ENCODE measurements at places on chromosomes 7 and 10.

DNA sequence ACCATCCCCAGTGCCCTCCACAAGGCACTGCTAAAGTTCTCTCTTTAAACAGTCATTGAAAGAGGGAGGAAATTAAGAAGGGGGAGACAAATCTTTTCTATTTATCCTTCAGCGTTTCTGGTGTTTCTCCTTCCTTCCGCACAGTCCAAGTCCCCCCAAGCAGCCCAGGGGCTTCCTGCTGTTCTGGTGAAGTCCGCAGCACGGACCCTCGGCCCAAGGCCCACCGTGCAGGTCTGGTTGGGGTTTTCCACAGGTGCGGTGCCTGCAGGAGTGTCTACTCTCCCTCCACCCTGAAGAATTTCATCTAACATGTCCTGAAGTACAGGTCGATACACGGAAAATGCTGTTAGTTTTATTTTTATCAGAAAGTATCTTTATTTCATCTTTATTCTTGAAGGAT, 34.1 kb upstream of the KNDC1 start:
- DNase-seq: no peak

DNA sequence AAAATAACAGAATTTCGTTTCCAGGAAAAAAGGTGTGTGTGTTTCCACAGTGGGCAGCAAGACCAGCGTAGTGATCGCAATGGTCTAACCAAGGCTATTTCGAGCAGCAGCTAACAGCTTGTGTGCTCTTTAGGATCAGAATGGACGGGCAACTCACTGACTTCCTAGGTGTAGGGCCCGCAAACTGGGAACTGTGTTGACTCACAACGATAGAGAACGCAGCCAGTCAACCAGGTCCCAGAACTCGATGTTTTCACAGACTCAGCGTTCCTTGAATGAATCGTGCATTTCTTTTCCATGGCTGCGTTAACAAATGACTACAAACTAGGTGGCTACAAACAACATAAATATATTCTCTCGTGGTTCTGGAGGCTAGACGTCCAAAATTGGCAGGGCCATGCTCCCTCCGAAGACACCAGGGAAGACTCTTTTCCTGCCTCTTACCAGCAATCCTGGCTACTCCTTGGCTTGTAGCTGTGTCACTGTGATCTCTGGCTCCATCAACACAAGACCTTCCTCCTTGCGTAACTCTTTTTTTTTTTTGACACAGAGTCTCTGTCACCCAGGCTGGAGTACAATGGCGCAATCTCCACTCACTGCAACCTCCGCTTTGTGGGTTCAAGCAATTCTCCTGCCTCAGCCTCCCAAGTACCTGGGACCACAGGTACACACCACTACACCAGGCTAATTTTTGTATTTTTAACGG, 39.1 kb downstream of the PODXL start:
- no peak for DNase-seq

DNA sequence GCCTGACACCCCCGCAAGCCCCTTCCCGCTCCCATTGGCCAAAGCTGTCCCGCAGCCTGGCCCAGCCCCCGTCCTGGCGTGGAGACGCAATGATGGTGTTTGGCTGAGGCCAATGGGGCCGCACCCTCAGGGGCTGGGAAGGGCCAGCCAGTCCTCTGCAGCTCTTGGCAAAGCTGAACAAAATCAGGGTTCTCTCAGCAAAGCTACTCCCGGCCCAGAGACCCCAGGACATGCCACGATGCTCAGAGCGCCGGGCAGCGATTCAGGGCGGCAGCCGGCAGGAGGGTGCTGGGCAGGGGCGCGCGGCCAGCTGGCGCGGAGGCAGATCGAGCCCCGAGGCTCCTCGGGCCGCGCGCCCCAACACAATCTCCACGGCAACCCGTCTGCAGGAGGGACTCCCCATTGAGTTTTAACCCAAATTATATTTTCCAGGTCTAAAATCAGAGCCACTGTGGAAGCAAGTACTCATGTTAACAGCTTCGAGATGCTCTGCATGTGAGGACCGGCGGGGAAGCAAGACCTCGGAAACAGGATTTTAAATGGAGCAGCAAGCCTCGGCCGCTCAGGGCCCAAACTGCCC, 8.8 kb upstream of the CNPY1 start:
- no peak for DNase-seq

GRCh38 chr7:104124469-104124868, 83.3 kb downstream of the ORC5 start:
- DNase-seq: peak; percentile 62

DNA sequence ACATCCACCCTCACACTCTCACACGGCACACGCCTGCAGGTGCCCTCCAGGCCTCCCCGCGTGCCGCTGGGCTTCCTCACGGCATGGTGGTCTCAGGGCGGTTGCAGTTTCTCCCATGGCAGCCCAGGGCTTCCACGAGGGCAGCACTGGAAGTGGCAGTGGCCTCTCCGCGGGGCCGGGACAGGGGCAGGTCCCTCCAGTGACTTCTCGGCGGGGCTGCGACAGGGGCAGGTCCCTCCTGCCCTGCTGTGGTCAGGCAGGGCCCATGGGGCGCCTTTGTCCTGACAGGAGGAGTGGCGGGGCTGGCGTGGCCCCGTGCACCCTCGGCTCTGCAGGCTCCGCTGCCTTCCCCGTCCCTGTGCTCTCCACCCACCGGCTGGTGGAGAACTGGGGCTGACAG, 19.0 kb downstream of the PWWP2B start:
- no peak for DNase-seq

- DNase-seq: no peak
These were observed 15.9 kb downstream of the DENND11 start for GRCh38 chr7:141686074-141686473.

- peak; percentile 34 for DNase-seq
These were observed 1.3 kb downstream of the GUSB start for GRCh38 chr7:65980478-65981250.

- DNase-seq: no peak
These were observed 356.3 kb downstream of the DNAJB6 start for GRCh38 chr7:157693071-157693520.

- no peak for DNase-seq
These were observed 50.1 kb upstream of the DPYSL4 start for GRCh38 chr10:132136689-132137088.

DNA sequence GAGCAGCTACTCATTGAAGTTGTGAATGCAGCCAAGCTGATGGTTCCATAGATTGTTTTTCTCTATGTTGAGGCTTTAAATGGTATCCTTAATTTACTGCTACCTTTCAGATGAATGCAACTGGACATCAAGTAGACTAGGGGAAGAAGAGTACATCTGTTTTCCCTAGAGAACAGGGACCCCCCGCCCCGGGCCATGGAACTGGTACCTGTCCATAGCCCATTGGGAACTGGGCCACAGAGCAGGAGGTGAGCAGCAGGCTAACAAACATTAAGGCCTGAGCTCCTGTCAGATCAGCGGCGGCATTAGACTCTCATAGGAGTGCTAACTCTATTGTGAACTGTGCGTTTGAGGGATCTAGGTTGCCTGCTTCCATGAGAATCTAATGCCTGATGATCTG, 391.3 kb downstream of the AUTS2 start:
- no peak for DNase-seq

DNA sequence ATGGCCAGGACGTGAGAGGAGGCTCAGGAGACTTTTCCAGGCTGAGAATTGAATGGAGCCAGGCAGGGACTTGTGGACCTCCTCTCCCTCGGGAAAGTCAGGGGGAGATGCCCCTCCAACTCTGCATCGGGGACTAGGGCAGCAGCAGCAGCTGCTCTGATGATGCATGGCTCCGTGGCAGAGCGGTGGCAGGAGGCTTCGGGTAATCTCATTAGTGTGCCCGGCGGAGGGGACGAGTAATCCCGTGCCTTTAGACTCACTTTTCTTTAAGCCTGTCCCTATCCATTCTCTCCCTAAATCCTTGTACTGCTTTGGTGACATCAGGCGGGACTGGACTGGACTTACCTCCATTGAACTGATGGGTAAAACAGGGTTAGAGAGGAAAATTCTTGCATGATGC, 75.1 kb downstream of the ZMIZ1 start:
- no peak for DNase-seq

GRCh38 chr7:91946549-91946948, 5.9 kb downstream of the AKAP9 start:
- DNase-seq: no peak

- DNase-seq: no peak
These were observed 80.0 kb downstream of the PAX2 start for GRCh38 chr10:100825325-100825875.

GRCh38 chr7:44438816-44439215, 51.6 kb downstream of the NUDCD3 start:
- peak; percentile 29 for DNase-seq

GRCh38 chr7:51160411-51160810, 156.2 kb downstream of the COBL start:
- no peak for DNase-seq

DNA sequence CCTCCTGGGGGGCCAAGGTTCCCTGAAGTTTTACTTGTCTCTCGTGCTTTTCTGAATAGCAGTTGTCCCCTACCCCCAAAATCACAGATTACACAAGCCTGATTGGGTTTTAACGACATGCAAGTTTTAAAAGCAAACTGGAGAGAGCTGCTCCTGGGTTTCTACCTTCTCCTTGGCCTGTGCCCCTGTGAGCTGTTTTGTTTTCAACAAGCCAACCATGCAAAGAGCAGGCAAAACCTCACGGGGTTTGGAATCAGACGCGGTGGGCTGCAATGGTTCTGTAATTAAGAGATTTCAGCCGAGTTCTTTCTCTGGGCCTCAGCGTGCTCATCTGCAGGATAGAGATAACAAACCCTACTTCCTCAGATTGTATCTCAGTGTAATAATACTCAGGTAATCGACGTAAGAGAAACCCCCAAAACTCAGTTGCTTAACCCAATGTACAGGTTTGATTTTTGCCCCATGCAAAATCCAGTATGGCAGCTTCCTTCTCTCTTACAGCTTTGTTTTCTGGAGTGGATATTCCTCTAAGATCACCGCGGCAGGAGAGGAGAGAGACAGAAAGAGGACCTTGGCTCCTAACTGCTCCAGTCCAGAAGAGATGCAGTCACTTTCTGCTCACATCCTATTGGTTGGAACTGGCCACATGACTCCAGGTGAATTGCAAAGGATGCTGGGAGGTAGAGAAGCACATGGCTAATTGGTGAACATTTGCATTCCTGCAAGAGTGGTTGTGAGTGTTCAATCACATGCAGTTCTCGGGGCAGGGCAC, 42.0 kb downstream of the MYL10 start:
- no peak for DNase-seq

DNA sequence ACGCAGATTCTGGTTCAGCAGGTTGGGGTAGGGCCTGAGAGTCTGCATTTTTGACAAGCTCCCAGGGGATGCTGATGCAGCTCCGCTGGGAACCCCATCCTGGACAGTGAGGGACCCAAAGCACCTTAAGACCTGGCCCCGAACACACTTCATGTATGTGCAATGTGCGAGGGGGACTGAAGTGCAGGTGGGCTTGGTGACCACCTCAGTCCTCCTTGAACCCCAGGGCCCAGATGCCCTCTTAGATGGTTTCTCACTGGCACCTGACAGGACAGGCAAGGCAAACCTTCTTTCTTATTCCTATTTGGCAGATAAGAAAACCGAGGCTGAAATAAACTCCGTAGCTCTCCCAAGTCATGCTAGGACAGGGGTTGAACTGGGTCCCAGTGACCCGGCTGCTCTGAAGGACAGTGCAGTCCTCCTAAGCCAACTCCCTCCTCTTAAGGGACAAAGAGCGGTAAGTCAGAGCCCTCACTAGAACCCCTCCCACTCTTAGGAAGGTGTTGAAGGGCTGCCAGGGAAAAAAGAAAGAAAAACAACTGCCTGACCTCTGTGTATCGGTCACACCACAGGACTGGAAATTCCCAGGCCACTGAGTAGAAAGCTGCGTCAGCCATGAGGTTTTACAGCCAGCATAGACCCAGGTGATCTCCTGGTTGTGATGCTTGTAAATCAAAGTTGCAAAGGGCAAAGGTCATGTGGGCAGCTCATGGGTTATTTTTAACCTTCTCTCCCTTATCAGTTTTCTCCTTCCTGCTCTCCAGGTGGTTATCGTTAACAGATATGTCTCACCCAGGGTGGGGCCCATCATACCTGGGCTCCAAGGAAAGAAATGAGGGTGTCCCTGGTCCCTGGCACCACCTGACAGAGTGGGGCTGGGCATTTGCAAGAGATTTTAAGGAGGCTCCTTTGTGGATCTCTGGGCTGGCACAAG, 90.9 kb upstream of the SMNDC1 start:
- DNase-seq: peak; percentile 92

GRCh38 chr7:129617652-129618051, 6.1 kb downstream of the NRF1 start:
- DNase-seq: peak; percentile 13

GRCh38 chr10:18861382-18861781, 187.2 kb upstream of the MALRD1 start:
- no peak for DNase-seq

DNA sequence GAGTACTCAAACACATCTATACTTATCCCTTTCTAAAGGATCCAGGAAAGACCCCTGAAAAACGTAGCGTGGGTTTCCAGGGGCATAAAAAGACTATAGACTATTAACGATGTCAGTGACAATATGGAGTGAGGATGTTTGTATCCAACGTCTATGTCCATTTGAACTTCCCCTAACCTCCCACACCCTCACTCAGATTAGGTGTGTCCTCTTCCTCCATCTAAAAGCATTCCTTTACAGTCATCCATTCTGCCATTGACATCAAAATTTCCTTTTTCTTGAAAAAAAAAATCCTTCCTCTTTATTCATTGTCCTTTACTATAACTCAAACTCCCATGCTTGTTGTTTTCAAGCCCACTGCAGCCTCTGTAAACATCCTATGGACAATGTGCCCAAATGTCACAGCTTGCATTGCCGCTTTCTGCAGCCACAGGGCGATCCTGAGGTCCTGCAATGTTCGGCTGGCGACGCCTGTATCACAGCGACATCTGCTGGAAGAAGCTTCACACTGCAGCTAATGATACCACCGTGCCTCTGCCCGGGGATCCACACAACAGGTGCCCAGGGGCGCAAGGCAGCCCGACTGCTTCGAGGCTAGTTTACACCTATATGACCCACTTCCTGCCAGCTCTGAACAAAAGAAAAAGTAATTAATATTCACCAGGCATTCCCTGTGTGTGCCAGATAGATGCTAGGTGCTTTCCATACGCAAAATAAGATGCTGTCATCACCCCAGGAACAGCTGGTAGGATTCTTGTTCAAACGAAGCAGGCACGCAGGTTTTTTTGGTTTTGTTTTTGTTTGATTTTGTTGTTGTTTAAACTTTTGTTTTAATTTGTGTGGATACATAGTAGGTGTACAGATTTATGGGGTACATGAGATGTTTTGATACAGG, 267.9 kb upstream of the GHITM start:
- peak; percentile 48 for DNase-seq

DNA sequence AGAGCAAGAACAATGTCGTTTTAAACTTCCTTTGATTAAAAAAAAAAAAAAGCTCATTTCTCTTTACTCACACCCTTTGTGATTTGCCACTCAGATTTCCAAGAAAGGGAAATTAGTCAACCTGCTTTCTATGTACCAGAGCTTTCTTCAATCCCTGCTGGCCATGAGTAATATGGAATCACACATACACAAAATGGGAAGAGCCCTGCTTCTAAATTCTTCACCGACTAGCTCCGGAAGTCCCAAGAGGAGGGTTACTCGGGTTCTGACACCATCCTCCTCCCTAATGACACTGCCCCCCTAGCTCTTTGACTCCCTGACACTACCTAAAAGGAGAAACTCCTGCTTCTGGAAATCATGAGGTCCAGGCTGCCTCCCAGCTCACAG, 81.8 kb upstream of the SFMBT2 start:
- DNase-seq: no peak
